ENCODE measurements at places on chromosomes 2 and 18.

GRCh38 chr2:209553913-209554312 is 130.1 kb downstream of the MAP2 start:
- no peak for DNase-seq

DNA sequence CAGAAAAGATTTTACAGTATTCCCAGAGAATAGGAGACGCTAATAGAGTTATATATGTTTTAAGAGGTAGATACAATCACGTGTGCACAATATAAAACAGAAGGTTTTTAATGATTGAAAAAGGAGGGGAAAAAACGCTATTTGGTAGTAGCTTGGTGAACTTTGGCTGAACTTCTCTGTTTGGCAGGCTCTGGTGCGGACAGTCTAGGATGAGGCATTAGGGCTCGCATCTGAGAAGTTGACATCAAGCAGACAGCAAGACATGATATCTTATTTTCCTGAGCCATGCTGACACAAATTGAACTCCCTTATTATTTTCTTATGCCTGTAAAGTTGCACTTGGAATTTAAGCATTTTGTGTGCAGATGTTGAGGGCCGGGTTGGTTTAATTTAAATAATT is 176.6 kb downstream of the EN1 start:
- no peak for DNase-seq

GRCh38 chr2:36266536-36267121 is 88.9 kb upstream of the CRIM1 start:
- DNase-seq: no peak

DNA sequence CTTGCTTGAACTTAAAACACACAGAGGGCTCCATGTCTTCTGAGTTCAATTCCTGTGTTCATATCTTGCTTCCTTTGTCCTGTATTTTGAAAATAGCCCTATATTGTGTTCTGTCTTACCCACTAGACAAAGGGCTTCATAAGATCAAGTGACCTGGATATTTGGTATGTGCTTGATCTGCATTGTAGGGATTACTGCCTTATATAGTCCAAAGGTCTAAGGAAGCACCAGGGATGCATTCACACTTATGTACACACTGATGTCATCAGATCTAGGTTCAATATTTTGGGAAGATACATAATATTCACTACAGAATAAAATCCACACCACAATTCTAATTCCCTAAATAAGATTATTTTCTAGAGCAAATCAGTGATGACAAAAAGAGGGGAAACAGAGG is 278.0 kb upstream of the KYNU start:
- no peak for DNase-seq

- no peak for DNase-seq
These were observed 5.2 kb downstream of the CTDP1 start for GRCh38 chr18:79684787-79685186.

DNA sequence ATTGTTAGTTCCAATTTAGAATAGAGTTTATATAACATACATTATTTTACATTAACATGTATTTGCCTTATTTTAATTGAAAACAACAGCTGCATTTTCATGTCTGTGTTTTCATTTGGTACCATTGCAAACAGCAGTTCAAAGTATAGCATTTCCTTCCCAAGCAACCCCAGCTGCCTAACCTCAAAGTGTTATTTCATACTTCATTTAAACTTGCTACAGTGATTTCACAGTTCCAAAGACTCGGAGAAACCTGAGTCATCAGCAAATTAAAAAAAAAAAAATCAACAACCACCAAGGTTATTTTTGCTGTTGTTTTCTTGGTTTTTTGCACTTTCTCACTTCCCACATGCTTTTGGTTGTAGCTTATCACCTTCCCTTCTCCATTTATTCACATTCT is 236.5 kb upstream of the SPHKAP start:
- no peak for DNase-seq

GRCh38 chr2:241191081-241191480 is 2.6 kb downstream of the ANO7 start:
- no peak for DNase-seq

DNA sequence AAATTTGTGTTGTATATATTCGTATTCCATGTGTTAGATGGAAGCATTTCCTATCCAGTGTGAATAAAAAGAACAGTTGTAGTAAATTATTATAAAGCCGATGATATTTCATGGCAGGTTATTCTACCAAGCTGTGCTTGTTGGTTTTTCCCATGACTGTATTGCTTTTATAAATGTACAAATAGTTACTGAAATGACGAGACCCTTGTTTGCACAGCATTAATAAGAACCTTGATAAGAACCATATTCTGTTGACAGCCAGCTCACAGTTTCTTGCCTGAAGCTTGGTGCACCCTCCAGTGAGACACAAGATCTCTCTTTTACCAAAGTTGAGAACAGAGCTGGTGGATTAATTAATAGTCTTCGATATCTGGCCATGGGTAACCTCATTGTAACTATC is 138.8 kb downstream of the GFPT1 start:
- DNase-seq: no peak

GRCh38 chr18:23920054-23920453 is 94.5 kb upstream of the TTC39C start:
- DNase-seq: no peak

DNA sequence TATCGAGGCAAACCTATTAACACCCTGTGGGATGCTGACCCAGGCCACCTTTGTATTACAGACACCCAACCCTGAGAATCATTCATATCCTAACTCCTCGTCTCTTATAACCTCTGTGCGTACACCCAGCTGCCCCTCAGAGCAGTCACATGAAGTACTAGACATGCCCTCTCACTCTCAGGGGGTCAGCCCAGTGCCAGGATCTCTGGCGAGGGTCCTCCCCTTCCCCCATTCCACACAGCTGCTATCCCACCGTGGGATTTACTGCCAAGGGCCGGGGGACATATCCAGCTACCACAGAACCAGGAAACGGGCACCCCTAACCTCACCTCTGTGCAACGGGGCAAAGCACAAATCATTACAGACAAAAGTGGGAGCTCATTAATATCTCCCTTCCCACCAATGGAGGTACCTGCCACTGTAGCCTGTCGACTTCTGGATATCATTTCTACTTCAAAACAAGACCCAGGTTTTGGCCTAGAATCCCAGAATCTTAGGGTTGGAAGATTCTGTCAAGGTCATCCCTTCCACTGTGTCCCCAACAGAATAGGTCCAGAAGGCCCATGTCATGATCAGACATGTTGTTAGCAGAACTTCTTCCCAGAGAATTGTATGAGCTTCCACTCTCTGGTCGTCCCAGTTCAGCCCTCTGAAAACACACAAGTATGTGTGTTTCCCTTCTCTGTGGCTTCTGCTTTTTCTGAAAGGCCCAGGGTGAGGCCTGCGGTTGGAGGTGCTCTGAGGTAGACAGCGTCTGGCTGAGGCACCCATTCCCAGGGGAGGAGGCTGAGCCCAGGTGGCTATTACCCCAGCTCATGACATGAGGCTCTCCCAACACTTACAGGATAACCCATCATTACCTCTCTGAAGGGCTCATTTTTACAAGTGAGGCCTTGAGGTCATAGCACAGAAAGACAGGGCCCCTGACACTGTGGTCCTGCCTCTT is 1.7 kb downstream of the TMBIM1 start:
- no peak for DNase-seq

DNA sequence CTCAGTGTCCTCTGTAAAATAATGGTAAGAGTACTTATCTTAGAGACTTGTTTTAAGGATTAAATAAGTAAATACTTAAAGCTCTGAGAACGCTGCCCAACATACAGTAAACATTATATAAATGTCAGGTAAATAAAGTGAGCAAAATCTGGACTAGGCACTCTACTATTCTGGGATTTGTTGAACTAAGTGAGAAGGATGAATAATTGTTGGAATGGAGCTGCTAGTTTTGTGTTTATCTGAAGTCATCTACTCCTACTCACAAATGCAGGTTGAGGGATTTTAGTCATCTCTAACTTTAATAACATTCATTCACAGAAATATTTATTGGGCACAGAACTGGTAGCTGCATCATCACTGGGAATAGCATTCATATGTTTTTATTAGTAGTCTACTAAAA is 103.4 kb downstream of the MEIS1 start:
- no peak for DNase-seq

- no peak for DNase-seq
These were observed 57.0 kb downstream of the ZNF407 start for GRCh38 chr18:74654638-74655037.

DNA sequence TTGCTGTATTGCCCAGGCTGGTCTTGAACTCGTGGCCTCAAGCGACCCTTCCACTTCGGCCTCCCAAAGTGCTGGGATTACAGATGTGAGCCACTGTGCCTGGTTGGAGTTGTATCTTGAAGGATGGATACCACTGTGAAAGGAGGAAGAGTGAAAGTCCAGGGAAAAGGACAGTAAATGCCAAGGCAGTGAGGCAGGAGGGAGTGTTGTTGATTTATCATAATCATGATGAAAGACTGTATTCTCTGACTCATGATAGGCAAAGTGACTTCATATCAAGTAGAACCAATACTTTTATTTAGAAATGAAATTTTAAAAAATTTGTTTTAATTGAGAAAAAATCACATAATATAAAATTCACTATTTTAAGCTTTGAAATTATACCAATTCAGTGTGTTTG is 162.3 kb downstream of the ARHGAP28 start:
- DNase-seq: no peak

GRCh38 chr18:34818064-34818463 is 108.0 kb downstream of the DTNA start:
- DNase-seq: no peak

DNA sequence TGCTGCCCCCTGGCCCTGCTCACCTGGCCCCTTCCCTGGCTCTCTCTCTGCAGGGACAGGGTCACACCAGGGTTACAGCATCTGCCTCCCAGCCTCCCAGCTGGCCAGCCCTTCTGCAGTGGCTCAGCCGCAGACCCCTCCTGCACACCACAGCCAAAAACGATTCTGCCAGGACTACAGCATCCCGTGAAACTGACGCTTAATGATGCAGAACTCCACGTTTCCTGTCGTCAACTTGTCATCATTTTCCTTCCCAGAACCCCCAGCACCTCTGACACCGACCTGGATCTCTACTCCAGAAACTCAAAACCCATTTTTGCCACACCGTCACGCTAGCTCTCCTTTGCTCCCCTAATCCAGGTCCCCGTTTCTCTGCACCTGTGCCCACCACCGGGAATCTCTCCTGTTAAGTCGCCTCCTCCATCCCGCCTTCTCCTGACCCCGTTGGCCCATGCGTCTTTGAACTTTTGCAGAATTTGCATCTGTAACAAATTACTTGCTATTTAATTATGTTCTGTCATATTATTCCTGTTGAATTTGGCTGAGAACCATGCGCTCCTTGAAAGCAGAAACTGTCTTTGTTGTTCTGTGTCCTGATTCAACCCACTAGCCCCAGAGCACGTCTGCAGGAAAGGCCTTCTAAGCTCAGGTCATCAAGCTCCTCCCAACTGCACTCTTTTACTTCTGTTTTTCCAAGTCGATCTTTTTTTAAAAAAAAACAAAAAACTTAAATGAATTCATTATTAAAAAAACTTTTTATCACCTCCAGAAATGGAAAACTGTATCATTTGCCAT is 173.2 kb upstream of the COPS8 start:
- no peak for DNase-seq

GRCh38 chr2:11564816-11565567 is 31.1 kb downstream of the GREB1 start:
- no peak for DNase-seq

GRCh38 chr2:502831-503230 is 174.4 kb downstream of the TMEM18 start:
- no peak for DNase-seq

- DNase-seq: no peak
These were observed 33.3 kb downstream of the SPP2 start for GRCh38 chr2:234083572-234084348.

- DNase-seq: no peak
These were observed 90.5 kb upstream of the IL1R2 start for GRCh38 chr2:101901241-101901640.

- no peak for DNase-seq
These were observed 32.3 kb downstream of the CHN1 start for GRCh38 chr2:174972924-174973323.

GRCh38 chr2:74593826-74594772 is 39.6 kb downstream of the DOK1 start:
- no peak for DNase-seq

GRCh38 chr2:82139979-82140611 is 1835.5 kb upstream of the LRRTM1 start:
- DNase-seq: no peak

GRCh38 chr2:42905341-42906110 is 113.1 kb upstream of the HAAO start:
- DNase-seq: no peak

DNA sequence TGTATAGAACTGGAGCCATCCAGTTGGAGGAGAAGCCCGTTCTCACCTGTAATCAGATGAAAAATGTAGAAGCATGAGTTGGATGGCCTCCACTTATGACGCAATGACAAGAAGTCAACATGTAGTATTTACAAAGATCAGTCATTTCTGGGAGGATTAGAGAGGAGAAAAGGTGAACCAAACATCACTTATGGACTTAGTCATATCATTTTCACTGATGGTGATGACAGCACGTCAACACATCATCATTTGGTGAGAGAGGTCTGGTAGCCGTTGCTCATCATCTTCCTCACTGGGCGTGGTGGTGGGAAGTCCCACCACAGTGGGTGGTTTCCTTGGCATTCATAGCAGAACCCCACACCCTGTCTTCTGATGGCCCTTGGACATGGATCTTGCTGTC is 264.2 kb upstream of the EPAS1 start:
- no peak for DNase-seq

DNA sequence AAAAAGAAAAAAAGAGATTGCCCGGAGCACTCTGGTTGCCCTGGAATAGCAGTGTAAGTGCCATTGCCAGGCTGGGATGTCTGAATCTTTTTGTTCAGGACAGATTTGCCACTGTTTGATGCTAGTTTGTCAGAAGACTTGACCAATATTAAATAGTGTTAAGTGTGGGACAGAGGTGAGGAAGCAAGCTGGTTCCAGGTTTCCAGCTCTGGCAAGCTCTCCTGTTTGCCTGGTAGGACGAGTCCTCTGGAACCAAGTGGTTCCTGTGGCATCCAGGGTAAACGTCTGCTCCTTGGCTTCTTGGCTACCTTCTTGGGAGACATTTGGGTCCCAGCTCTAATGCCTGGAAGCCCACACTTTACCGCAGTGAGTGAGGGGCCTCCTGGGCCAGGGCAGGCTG is 20.8 kb upstream of the IGFBP5 start:
- DNase-seq: no peak

DNA sequence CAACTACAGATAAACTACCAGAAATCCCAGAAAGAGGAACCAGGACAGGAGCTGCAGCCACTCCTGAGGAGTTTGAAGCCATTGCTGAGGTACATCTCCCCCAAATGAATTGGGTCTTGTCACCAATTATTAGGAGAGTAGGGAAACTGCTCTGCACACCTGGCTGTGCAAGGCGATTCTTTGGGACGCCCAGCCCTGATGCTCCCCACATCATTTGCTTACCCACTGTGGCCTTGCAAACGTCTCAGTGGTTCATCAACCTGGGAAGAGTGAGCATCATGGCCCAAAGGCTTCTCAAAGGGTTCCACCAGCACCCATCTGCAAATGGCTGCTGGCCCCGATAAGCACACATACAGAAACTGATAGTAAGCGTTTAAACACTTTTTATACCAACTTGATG is 21.8 kb upstream of the DCDC2C start:
- no peak for DNase-seq

GRCh38 chr2:7437141-7437540 is 519.9 kb downstream of the RNF144A start:
- DNase-seq: no peak

GRCh38 chr18:54718408-54718773 is 109.9 kb upstream of the RAB27B start:
- DNase-seq: no peak

- DNase-seq: no peak
These were observed 47.7 kb downstream of the OSBPL6 start for GRCh38 chr2:178241844-178242551.

- no peak for DNase-seq
These were observed 159.2 kb upstream of the ALKAL2 start for GRCh38 chr2:446963-447530.

All from stimulated activated CD4-positive, alpha-beta T cell treated with anti-CD3 and anti-CD28 coated beads, TNF-alpha, amount 100 ng/mL, for 24 hours (primary cell).